Hematopoietic multipotent progenitor cell treated with erythropoietin and hydrocortisone succinate and interleukin-3 and kit ligand, for 15 days (in vitro differentiated cells): ENCODE measurements at places on chromosomes 7 and 10.
A peak's percentile ranks its signal among the peaks of the same experiment; 100 is the strongest.

DNA sequence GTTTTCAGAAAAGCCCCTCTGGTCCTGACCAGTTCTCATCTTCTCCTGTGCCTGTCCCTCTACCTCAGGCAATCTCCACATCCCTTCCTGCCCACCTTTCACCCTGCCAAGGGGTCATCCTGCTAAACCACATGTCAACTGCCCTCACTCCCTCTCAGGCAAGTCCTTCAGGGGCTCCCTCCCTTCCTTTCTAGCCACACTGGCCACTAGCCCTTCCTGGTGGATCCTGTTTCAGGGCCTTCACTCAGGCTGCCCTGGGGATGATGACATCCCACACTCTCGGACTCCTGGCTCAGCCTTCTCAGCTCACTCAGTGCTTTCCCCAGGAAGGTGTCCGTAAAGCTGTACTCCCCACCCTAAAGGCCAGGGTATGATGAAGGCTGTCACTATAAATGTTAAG lies 13.4 kb downstream of the STEAP1B start:
- no peak for DNase-seq

DNA sequence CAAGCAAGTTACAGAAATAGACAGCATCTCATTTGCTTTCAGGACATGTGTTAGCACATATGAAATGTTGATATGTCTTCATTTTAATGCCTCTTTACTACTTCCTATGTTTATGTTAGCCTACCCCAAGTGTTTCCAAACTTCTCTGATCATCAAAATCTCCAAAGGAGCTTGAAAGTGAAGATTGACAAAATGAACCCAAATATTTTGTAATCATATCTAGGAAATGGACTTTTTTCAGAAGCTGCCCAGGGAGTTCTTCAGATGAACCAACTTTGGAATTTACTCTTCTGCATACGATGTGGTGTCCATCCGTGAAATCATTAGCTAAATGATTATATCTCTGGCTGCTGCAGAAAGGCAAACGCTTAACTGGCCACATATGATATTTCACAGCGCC lies 101.2 kb upstream of the AOAH start:
- no peak for DNase-seq

- no peak for DNase-seq
Measured at GRCh38 chr7:68205826-68206225, 1209.2 kb downstream of the TYW1 start.

GRCh38 chr7:133044722-133045473 lies 37.0 kb downstream of the CHCHD3 start:
- DNase-seq: no peak

- DNase-seq: no peak
Measured at GRCh38 chr10:130015075-130015695, 51.1 kb upstream of the EBF3 start.

DNA sequence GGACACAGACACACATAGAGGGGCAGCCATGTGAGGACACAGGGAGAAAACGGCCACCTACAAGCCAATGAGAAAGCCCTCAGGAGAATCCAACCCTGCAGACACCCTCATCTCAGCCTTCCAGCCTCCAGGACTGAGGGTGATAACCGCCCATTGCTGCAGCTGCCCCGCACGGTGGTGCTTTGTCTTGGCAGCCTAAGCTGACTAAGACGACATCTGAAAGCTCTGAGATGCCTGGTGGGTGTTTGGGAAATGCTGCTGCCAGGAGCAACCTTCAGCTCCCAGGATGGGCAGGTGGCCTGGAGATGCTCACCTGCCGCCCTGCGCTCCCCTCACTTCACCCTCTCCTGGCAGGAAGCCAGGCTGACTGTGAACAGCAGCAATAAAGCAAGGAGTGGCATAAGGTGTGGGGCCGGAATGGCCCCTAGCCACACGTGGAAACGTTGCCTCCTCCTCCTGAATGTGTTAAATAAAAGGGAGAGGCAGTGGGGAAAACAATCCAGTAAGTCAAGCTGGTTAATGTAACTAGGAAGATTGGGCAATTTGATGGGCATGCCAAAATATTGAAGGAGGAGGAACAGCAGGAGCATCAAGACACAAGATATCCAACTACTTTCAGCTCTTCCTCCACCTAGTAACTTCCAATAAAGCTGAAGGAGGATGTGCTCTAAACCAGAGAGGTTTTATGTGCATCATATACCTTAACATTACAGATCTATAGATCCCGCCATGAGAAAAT lies 121.5 kb downstream of the TNS3 start:
- DNase-seq: no peak

DNA sequence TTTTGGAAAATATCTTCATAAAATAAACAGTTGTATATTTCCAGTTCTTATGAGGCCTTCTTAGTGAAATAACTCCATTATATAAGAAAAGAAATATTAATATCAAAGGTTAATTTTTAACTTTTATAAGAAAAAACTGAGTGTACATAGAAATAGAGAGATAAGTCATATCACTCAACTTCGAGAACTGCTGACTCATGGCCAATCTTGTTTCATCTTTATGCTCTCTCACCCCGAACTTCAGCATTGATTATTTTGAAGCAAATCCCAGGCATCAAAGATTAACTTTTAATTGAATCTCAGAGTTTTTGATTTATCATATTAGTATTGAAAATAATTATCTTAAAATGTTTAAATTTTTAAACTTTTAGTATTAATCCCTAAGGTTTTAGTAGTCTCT lies 527.1 kb downstream of the GFRA1 start:
- no peak for DNase-seq

- DNase-seq: no peak
Measured at GRCh38 chr7:1021366-1021765, 23.0 kb upstream of the GPR146 start.

- DNase-seq: no peak
Measured at GRCh38 chr7:51455513-51455912, 138.9 kb upstream of the COBL start.

DNA sequence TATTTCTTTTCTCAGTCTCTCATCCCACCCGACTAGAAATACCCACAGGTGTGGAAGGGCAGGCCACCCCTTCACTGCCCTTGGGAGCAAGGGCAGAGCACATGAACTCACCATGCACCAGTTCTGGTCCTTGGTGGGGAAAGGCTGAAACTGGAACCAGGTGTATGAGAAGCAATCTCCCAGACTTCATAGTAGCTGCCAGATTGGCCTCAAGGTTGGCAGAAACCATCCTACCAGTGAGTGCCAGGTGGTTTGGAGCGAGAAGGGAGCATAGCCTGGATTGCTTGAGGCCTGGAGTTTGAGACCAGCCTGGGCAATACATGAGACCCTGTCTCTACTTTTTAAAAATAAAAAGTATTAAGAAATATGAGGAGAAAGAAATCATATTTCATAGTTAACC lies 138.8 kb downstream of the LYZL1 start:
- DNase-seq: no peak

- peak; percentile 37 for DNase-seq
Measured at GRCh38 chr7:149624006-149624405, 126.4 kb upstream of the ZNF746 start.

DNA sequence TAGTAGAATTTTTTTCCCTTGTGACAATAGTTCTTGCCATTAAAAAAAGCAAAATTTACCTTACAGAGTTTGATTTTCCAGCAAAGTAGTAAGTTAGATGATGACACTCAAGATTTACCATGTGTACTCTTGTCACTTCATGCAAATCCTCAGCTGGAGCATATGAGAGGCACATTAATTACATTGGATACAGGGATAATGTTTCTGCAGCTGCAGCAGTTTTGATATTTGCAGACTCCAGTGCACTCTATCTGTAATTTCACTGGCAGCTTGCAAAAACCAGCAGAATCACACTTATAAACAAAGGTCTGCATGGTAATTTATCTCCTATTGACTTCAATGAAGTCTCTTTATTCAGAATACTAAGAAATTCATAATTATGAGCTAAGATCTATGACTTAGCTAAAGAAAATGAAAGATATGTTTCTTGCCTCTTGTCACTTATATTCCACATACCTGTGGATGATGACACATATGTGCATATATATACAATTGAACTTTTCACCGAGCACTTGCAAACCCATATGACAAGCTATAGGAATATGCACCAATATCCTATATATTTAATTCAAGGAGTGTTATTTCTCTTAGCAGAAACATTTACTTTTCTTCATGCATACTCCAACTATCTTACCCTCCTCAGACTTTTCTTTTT lies 530.6 kb downstream of the PHTF2 start:
- DNase-seq: no peak

GRCh38 chr7:128053023-128053422 lies 21.8 kb upstream of the LRRC4 start:
- DNase-seq: peak; percentile 22

DNA sequence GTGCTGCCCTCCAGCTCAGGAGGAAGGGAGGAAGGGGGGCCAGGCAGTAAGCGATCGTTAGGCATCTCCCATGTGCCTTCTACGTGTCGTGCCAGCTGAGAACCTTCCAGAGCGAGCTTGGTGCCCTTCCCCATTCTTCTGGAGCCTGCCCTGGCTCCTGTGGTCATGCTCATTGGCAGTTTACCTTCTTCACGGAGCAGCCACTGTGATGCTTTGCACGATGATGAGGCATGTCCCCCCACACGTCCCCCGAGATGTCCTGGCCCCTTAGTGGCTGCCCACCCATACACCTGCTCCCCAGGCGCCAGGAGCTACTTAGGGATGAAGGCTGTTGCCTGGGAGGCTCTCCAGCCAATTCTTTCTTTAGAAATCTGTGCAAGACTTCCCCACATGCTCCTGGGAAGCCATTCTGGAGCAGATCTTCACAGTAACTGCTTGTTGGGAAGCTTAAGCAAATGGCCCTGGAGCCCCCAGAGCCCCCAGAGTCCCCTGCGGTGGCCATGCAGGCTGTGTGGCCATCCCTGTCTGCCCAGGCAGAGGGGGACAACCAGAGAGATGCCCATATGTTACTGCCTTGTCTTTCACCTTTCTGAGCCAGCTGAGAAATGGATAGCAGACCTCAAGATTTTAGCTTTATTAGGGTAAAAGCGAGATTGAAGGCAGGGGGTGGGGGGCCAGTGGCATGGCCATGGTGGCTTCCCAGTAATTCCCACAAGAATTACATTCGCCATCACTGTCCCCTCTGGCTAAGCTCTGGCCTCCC lies 199.0 kb downstream of the EBF3 start:
- DNase-seq: no peak
